ENCODE measurements at places on chromosomes 6 and 20.

- no peak for DNase-seq
These were observed 208.4 kb downstream of the ANKRD60 start for GRCh38 chr20:58019850-58020625.

DNA sequence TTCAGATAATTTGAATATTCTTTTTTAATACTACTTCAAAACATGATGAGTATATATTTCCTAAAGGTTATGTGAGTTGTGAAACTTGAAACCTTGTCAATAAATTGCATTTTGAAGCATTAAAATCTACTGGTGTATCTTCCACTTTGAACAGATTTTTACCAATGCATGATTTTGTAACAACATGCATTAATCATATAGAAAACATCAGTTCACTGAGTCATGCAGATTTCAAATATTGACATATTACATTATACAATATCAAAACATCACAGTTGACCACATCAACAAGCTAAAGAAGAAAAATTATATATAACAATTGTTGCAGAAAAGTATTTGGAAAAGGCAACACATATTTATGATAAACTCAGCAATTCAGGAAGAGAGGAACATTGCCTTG, 158.1 kb downstream of the WDR27 start:
- DNase-seq, result no peak

- peak; percentile 33 for DNase-seq
These were observed 120.5 kb upstream of the CHD6 start for GRCh38 chr20:41738604-41739206.

DNA sequence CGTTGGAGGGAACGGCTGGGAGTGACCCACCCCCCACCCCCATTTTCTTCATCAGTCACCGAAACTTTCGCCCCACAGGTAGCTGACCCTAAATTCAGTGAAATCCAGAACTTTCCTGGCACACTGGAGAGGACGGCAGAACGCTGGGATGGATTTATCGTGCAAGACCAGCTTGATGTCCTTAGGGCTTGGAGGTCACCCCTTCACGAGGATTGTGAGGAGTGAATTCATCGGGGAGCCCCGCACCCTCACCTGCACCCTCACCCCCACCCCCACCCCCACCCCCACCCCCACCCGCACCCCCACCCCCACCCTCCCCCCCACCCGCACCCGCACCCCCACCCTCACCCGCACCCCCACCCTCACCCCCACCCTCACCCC, 13.3 kb upstream of the TCFL5 start:
- no peak for DNase-seq

All from H54 (cell line).